ENCODE measurements at places on chromosomes 16 and 17. TPM values are rescaled to one million over a fixed set of nuclear protein-coding genes. Genes with fewer than 3 reads are reported as not detected.

TAT gene
- not detected for polyA plus RNA-seq

CMTR2 gene
- polyA plus RNA-seq = 8.8 TPM

PRSS21 gene
- 0.86 TPM for polyA plus RNA-seq

CMTM4 gene
- 7.3 TPM for polyA plus RNA-seq

PTX4 gene
- polyA plus RNA-seq = not detected
